BJ (cell line): ENCODE measurements at places on chromosomes 1 and 21.

DNA sequence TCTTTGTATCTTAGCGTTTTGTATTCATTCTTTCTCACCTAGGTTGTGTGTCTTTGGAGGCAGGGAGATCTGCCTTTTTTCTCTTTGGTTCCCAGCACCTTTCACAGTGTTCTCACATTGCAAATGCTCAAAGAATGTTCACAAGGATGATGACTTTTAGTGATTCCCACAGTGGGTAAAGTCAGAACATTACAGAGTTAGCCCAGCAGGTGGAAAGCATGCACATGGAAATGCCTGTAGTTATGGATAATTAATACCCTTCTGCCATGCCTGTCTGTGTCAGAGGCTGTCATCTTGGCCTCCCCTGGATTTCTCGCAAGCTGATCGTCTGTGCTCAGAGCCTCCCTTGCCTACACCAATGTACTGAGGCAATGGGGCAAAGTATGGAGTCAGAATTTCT is 458.9 kb downstream of the LMO4 start:
- no peak for DNase-seq

GRCh38 chr1:30659702-30660101 is 63.7 kb downstream of the MATN1 start:
- DNase-seq: no peak

- no peak for DNase-seq
These were observed 165.3 kb downstream of the FASLG start for GRCh38 chr1:172824209-172824608.

DNA sequence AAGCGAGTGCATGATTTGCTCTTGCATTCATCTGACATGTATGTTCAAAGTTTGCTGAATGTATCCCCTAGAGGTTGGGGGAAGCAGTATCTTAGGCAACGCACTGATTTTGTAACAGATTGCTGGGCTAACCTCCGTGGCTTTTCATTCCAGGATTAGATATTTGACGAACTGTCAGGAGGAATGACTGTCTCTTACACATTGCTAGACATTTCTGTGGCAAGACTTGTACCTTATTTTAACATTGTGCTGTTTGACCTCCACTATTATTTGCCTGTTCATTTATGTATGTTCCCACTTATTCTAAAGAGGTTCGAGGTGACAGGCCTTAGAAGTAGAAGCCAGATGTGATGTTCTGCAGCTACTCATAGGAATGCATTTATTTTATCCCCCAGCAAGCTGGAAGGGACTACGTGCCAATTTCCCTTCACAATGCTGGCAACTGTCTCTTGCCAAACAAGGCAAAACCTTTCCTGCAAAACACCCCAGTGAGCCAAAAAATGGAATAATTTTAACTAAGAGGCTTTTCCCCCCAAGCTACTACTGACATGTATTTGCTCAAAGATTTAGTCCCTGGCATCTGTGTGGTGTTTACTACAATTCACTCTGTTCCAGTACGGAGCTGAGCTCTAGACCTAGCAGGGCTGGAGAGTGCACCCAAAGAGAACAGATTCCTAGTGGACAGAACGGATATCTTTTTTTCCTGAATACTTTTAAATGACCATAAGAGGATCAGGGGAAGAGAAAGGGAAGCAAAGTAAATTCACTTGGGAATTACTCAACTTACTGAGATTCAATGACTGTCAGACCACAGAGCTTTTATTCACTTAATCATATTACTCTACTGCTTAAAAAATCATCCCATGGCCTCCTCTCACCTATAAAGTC is 646.2 kb downstream of the SMYD3 start:
- DNase-seq: no peak

DNA sequence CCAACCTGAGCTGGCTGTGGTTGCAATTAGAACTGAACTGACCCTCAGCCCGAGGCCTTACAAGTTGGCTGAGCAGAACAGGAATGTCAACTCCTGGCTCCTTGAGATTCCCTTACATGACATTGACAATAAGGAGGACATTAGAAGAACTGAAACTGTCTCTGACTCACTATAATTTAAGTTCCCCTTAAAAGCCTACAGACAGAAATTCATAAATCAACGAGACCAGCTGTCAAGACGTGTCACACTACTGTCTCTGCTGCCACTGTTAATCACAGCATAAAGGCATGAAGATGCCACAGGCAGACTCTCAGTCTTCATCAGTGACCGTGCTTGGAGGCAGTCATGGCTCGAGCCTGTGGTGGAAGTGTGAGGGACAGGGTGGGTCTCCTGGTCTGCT is 168.8 kb downstream of the GABPA start:
- no peak for DNase-seq

DNA sequence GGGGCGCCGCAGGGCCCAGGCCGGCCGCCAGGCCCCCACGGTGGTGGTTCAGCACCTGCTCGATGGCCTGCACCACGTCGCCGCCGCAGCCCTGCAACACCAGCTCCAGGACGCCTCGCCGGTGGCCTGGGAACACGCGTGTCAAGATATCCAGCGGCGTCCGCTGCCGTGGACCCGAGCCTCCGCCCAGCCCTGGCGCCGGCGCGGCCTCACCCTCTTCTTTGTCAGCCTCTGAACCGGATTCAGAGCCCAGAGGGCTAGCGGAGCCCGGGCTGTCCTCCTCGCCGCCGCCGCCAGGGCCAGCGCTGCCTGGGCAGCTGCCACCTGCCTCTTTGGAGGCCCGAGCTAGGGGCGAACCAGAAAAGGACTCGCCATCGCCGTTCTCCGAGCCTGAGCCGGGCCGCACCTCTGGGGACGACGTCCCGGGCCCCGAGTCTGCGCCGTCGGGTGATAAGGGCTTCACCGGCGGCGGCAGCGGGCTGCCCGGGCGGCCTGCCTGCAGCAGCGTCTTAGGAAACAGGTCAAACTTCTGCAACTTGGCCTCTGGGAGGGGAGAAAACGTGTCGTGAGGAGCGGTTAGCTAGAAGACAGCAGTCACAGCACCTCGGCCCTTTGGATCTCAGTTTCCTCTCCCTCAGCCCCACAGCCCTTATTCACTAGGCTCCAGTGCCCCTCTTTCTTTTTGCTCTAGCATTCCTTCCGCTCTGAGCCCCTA is 3.9 kb downstream of the DMRTA2 start:
- DNase-seq: no peak

GRCh38 chr1:205444931-205445645 is 10.8 kb downstream of the BLACAT1 start:
- DNase-seq: no peak

DNA sequence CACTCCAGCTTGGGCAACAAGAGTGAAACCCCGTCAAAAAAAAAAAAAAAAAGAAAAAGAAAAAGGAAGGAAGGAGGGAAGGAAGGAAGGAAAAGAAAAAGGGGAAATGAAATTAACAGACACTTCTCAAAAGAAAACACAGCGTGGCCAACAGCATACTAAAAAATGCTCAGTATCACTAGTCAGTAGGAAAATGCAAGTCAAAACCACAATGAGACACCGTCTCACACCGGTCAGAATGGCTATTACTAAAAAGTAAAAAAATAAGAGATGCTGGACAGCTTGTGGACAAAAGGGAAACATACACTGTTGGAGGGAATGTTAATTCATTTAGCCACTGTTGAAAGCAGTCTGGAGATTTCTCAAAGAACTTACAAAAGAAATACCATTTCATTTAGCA is 369.5 kb upstream of the BRINP3 start:
- no peak for DNase-seq

DNA sequence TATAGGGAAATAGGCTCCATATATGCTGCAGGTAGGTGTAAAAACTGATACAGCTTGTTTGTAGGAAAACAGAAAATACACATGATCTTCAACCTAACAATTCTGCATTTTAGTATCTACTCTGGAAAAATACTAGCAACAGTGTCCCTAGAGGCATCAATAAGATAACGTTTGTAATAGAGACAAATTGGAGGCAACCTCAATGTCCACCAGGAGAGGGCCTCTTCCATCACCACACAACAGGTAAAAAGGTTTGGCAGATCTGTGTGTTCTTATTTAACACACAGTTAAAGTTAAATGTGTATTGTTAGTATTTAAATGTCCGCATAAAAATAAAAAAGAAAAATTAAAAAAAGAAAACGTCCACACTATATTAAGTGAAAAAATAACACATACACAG is 5.4 kb downstream of the EIF2D start:
- DNase-seq: no peak

DNA sequence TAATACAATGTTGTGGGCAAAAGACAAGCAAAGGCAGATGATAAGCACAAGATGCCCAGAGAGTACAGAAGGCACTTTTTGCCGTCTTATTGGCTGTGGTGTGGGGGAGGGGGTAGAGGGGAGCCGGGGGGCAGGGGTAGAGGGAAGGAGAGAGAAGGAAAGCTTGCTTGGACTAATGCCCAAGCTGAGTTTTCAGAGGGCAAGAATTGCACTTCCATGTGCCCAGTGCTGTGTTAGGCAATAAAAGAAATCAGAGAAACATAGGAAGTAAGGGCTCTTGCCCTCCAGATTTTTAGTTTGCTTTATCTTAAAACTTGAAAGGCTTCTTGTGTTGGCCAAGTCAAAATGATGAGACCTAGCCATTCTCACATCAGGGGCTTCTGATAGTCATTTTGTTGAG is 8.3 kb downstream of the S100A12 start:
- no peak for DNase-seq

GRCh38 chr1:172758259-172758658 is 99.4 kb downstream of the FASLG start:
- no peak for DNase-seq

DNA sequence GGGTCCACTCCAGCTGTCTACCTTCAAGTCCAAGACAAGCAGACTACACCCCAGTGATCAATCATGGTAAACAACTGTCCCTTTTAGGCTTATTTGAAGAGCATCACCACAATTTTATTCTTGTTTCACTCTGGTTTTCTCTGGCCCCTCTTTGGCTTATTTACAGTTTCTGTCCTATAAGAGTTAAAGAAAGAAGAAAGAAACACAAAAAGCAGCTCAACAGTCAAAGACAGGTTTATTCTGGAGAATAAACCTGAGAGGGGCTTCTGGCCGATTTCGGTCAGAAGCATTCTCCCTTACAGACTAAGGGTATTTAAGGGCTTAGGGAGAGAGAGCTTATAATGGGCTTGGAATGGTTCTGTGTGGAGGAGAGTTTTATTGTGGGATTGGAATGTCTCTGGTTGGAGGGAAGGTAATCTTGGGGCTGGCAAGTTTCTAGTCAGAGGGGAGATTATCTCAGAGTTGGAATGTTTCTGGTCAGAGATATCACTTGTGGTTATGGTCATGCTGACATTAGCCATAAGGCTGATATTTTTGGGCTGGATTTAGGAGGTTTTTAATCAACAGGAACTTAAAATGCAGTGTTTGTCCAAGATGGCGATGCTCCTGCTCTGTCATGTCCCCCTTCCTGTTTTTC is 161.0 kb downstream of the URB2 start:
- DNase-seq: no peak

DNA sequence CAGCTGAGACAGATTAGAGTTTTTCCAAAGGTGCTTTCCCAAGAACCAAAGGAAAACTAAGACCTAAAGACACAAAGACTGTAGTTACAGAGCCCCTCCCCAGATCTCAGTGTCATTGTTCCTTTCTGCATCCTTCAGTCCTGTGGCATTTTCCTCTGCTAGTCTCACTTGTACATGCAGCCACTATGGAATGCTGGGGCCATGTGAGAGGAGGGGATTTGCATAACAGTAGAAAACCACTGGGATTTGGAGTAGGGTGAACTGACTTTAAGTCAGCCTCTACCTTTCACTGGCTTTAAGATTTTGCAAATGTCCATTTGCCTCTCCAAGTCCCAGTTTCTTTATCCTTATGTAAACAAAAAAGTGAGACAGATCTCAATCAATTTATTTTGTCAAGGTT is 119.4 kb upstream of the F3 start:
- no peak for DNase-seq

GRCh38 chr1:162357681-162358266 is 18.9 kb downstream of the SPATA46 start:
- no peak for DNase-seq

DNA sequence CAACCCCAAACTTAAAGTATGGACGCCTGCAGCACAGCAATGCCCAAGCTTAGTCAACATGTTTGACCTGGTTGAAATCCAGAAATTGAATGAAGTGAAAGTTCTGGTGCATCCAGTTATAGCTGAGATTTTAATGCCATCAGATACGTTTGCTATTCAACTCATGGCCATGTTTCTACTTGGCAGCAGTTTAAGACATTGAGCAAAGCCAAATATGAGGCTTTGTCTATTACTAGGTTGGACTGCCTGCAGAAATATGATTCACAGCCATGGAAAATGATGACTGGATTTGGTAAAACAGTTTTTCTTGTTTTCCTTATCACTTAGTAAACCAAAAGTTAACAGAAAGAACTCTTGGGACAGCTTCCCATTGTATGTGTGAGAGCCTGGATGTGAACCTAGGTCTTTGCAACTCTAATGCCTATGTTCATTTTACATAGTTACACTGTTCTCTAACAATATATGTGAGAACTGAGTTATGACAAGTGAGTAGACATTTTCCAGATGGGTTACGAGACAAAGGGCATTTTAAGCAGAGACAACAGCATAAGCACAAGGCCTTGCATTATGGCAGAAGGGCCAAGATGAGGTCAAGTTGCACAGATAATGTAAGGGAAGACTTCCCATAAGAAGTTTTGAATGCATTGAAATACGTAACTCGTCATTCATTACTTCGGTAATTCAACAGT is 32.4 kb upstream of the MYSM1 start:
- no peak for DNase-seq

GRCh38 chr1:14659913-14660312 is 61.4 kb downstream of the KAZN start:
- no peak for DNase-seq

GRCh38 chr1:29416267-29417146 is 180.2 kb downstream of the PTPRU start:
- no peak for DNase-seq

GRCh38 chr1:167473761-167474160 is 44.6 kb downstream of the CD247 start:
- DNase-seq: no peak

- DNase-seq: no peak
These were observed 33.3 kb downstream of the SMG7 start for GRCh38 chr1:183505454-183506089.

DNA sequence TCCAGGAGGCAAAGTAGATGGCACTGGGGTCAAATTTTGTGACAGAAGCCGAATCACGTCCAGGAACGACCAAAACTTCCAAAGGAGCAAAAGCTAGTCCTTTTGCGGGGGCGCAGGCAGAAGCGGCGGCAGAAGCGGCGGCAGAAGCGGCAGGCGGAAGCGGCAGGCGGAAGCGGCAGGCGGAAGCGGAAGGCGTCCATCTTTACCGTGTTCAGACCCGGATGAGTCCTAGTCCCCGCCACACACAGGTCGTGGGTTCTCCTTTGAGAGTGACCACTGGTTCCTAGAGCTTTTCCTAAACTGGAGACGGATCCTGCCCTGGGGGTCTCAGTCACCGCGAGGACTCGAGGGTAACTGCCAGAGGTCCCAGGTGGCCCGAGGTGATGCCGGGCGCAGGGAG is 53.6 kb downstream of the POFUT2 start:
- no peak for DNase-seq

- DNase-seq: no peak
These were observed 33.6 kb downstream of the SOAT1 start for GRCh38 chr1:179327196-179327595.

GRCh38 chr1:205229399-205229871 is 1.7 kb downstream of the TMCC2 start:
- no peak for DNase-seq

GRCh38 chr1:54011316-54012007 is 6.5 kb downstream of the LDLRAD1 start:
- DNase-seq: no peak
